Hematopoietic multipotent progenitor cell (in vitro differentiated cells): ENCODE measurements at places on chromosomes 1 and 21. TPM values are rescaled to one million over a fixed set of nuclear protein-coding genes. Genes with fewer than 3 reads are reported as not detected.

DNA sequence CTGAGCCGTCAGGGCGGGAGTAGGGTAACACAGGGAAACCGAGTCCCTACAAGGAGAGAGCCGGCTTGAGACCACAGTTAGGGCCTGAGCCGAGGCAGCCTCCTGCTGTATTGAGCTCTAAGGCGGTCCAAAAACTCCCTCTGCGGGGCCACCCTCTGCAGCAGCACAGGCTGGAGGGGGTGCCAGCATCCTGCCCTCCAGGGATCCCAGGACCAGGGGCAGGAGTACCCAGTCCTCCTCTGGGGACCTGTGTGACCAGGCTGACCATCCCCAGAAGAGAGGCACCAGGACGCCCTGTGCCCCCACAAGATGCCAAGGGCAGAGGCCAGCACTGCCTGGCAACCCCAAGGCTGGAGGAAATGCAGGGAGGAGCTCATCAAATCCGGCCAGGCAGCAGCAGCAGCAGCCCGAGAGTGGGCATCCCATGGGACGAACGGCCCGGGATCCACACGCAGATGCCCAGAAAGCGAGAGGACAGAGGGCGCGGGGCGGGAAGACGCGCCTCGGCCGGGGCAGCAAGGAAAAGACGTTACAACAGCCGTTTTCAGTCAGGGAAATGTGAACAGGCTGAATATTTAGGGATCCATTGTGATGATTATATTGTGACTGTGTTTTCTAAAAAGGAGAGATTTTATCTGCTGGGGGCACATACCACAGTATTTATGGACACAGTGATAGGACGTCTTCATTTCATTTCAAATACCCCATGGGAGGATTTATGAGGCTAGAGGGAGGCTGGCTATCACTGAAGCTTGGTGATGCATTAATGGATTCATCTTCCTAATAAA, 57.1 kb upstream of the COL18A1 start:
- DNase-seq = no peak

DNA sequence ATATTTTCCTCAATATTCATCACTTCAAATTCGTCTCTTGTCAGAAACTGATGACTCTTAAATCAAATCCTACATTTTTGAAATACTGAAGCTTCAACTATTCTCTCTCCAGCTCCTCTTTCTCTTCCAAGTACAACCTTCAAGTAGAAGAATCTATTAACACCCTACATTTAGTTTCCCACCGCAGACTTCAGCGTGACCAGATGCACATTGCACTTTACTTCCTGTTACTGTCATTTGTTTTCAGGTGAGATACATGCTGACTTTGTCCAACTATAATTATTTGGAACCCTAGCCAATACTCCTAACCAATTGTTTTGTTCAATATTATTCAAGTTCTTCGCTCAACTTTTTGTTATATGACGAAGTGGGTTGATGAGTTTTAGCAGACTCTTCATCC, 116.0 kb downstream of the MRPL39 start:
- DNase-seq = peak; percentile 12

Gene KIF17
- 0.27 TPM for total RNA-seq

Gene MSH4
- total RNA-seq = 0.27 TPM

Gene PDE4B
- total RNA-seq = 26.9 TPM

Gene OR10X1
- total RNA-seq = not detected

Gene LYPD8
- total RNA-seq = 0.54 TPM

Gene CFHR2
- not detected for total RNA-seq

- peak; percentile 42 for DNase-seq
Measured at GRCh38 chr1:183565261-183565660, 25.0 kb downstream of the NCF2 start.

Gene TEDDM1
- total RNA-seq = not detected

DNA sequence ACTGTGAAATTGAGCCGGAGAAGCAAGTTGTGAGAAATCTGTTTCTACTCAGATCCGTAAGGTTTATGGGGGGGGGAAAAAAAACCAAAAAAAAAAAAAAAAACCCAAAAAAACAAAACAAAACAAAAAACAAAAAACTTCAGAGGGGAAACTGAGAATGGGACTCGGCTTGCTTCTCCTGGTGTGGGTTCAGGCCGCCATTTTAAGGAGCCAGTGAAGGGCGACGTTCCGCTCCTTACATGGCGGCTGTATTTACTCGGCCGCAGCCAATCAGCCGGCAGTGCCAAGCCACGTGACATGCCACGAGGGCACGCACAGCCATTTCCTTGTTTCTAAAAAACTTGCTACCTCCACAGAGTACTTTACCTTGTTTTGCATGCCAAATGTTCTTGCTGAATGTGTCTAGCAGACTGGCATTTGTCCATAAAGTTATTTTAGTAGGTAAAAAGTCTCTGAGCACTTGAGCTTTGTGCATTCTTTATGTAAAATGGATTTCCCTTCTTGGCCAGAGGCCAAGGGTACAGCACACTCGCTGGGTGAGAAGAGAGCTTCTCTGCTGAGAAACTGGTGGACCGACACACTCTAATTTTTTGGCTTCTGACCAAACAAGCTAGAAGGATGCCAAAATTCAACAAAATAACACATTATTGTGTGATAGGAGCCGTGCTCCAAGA, 101.8 kb downstream of the NFIA start:
- DNase-seq = peak; percentile 54

Gene KRTAP10-3
- not detected for total RNA-seq

Gene PDZK1IP1
- total RNA-seq = 1.9 TPM

DNA sequence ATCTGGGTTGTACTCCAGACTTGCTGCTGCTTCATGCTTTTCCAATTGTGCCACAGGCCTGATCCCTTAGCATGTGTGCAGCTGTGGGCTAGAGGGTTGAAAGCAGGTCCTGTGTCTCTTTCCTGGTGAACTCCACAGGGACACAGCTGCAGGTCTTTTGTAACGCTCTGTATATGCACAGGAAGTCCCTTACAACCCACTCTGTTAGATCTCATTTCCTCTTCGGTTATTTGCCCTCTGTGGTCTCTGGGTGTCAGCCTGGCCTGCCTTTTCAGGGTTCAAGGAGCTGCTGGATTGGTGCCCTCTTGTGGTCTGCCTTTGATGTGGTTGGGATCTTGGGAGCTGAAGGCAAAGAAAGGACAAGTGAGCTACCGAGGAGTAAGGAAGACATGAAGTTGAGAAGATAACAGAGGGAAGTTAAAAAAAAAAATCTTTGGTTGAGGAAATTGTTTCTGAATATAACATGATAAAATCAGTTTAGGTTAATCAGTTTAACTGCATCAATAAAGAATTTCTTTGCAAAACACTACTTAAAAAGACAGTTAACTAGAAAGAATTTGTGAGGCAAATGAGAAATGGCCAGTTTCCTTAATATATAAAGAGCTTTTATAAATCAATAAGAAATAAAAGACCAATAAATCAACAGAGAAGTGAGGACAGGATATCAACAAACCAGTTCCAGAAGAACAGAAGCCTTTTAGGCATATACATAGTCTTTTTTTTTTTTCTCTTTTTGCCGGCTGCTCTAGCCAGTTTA, 44.1 kb downstream of the UCK2 start:
- peak; percentile 79 for DNase-seq

- DNase-seq = no peak
Measured at GRCh38 chr1:8604041-8604945, 213.1 kb downstream of the RERE start.

Gene AGO3
- total RNA-seq = 17.2 TPM

GRCh38 chr1:166133276-166133841, 33.4 kb downstream of the FAM78B start:
- DNase-seq = no peak

Gene HSD3B2
- total RNA-seq = not detected
